Keratinocyte (primary cell): ENCODE measurements at places on chromosomes 5 and 9. TPM values are rescaled to one million over a fixed set of nuclear protein-coding genes. Genes with fewer than 3 reads are reported as not detected.

- no peaks in the 10 kb centered on the region for H3K36me3 ChIP-seq
- no peak overlapping the region for H3K27ac ChIP-seq
- H3K27me3 ChIP-seq, result no peaks in the 10 kb centered on the region
- DNase-seq, result no peak
- no peaks in the 10 kb centered on the region for H3K4me1 ChIP-seq
These were observed 363.4 kb downstream of the RAB3C start for GRCh38 chr5:58946230-58946629.

GRCh38 chr5:65812648-65813047 lies 90.6 kb downstream of the NLN start:
- no peak overlapping the region for H3K4me3 ChIP-seq
- no peaks in the 10 kb centered on the region for H3K27me3 ChIP-seq
- no peak overlapping the region for H3K27ac ChIP-seq
- H3K4me1 ChIP-seq, result peaks cover 30% of the 10 kb centered on the region

GRCh38 chr9:86700629-86701028 lies 246.7 kb downstream of the GAS1 start:
- no peaks in the 10 kb centered on the region for H3K36me3 ChIP-seq
- DNase-seq, result no peak
- H3K27me3 ChIP-seq, result no peaks in the 10 kb centered on the region
- H3K4me1 ChIP-seq, result peaks cover 22% of the 10 kb centered on the region
- H3K27ac ChIP-seq, result no peak overlapping the region

DNA sequence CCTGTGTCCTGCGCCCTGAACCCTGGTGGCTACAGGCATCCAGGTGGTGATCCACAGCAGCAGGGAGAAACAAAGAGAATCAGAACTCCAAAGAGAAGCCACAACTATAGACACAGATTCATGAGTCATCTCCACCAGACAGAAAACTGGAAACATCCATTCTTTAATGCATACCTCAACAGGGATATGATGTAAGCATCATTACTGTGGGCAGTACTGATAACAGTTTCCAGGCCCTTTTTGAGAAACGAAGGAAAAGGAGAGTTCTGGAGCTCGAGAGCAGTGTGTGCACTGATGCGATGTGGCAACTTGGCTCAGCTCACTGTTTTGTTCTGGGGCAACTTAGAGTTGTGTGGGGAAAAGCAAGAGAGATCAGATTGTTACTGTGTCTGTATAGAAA lies 215.6 kb upstream of the ADAMTS16 start:
- no peaks in the 10 kb centered on the region for H3K36me3 ChIP-seq
- no peak overlapping the region for H3K27ac ChIP-seq
- H3K27me3 ChIP-seq, result no peaks in the 10 kb centered on the region
- no peak for DNase-seq
- no peak overlapping the region for H3K4me3 ChIP-seq

DNA sequence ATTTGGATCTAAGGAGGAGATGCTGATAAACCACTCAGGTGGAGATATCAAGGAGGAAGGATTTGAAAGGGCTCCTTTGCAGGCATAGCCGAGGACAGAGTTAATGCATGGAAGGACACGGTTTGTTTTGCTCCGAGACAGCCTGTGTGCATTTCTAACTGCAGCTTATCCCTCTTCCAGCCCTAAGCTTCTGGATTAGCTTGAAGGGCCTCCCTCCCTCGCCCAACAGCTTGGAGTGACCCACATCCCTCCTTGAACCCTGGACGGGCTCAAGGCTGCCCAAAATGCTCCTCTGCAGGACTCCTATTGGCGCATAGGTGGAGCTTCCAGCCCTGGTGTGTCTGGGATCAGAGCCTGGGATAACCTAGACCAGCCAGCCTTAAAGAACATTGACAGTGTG lies 66.7 kb downstream of the PPARGC1B start:
- no peaks in the 10 kb centered on the region for H3K36me3 ChIP-seq
- H3K4me1 ChIP-seq, result peaks cover 11% of the 10 kb centered on the region
- no peak overlapping the region for H3K4me3 ChIP-seq
- H3K27me3 ChIP-seq, result no peaks in the 10 kb centered on the region

TMEM215 gene
- not detected in 3 replicates for polyA plus RNA-seq

- peaks cover 3% of the 10 kb centered on the region for H3K4me1 ChIP-seq
- no peaks in the 10 kb centered on the region for H3K27me3 ChIP-seq
- DNase-seq, result no peak
- no peaks in the 10 kb centered on the region for H3K36me3 ChIP-seq
- H3K4me3 ChIP-seq, result no peak overlapping the region
These were observed 16.4 kb upstream of the ZBED3 start for GRCh38 chr5:77103457-77103856.

LMBRD2 gene
- 1.8 to 5.0 TPM (median 4.7 TPM) in 3 replicates for polyA plus RNA-seq
